ENCODE measurements at places on chromosomes 11 and 22.

GRCh38 chr11:86720546-86720945, 48.1 kb upstream of the ME3 start:
- DNase-seq = no peak

- DNase-seq = no peak
These were observed 98.6 kb downstream of the FEZ1 start for GRCh38 chr11:125397421-125397820.

GRCh38 chr11:12120031-12121008, 9.9 kb downstream of the MICAL2 start:
- DNase-seq = no peak

DNA sequence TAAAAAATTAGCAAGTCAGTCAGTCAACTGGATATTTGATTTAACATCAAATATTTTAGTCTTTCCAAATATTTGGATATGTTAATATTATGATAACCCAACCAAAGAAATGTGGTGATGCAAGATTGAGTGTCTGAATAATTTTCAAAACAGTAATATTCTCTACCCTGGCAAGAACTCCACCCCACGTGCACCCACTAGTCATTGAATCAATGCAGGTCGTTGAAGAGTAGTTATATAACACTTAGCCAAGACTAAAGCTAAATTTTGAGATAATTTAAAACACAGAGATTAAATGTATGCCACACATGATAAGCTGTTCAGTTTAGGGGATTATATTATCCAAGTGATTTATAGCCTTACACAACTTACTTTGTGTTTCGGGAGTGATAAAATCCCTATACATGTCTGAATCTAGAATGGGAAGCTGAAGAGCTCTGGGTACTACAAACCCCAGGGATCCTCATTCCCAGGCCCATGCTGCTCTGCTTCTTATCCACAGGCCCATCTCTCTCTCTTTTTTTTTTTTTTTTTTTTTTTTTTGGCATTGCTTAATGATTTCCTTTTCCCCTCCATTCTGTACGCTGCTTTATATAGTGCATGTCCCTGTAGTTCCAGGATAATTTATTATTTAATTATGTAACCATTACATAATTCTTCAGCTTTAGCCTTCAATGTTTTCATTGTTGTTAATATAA, 392.9 kb downstream of the NTM start:
- DNase-seq = no peak

DNA sequence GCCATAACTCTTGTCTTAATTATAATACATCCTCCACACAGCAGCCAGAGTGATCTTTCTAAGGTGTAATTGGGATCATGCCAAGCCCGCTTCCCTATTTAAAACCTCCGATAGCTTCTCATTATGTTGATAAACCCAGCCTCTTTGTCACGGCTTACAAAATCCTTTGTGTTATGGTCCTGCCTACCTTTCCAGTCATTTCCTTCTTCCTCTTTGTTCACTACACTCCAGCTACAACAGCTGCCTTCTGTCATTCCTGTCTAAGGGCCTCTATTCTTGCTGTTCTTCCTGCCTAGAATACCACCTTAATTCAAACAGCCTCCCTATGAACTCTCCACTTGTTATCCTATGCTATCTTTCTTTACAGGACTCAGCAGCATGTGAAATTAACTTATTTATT, 70.6 kb upstream of the CAPRIN1 start:
- no peak for DNase-seq

Measured in AG04449 (cell line).